Dermis blood vessel endothelial cell (primary cell): ENCODE measurements at places on chromosomes 11 and 22. TPM values are rescaled to one million over a fixed set of nuclear protein-coding genes. Genes with fewer than 3 reads are reported as not detected.

- DNase-seq: no peak
These were observed 3.5 kb downstream of the SBF1 start for GRCh38 chr22:50471197-50471847.

DNA sequence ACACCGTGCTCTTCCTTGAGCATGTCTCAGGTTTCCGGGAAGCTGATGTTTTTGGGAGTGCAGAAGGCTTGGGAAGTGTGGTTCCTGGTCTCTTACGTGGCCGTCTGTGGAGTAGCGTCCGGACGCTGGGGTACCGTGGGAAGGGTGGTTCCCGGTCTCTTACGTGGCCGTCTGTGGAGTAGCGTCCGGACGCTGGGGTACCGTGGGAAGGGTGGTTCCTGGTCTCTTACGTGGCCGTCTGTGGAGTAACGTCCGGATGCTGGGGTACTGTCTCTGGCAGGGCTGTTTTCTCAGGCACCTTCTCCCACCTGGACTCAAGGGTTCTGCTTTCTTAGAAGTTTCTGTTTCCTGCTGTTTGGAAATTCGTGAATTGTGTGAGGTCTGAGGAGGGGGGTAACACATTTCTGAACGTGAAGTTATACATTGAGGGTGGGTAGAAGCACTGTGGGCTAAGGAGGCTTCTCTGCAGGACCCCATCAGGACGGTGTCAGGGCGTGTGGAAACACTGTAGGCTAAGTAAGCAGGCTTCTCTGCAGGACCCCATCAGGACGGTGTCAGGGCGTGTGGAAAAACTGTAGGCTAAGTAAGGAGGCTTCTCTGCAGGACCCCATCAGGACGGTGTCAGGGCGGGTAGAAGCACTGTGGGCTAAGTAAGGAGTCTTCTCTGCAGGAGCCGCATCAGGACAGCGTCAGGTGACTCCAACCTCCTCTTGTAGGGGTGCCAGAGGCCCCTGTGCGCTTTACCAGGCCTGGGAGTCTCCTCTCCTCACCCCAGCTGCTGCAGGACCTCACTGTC is 5.3 kb upstream of the IFITM3 start:
- DNase-seq: no peak

Gene BRSK2
- 0.23 and 0.51 TPM in 2 replicates for total RNA-seq

GRCh38 chr11:105718641-105719040 is 108.8 kb downstream of the GRIA4 start:
- DNase-seq: no peak

GRCh38 chr11:109507836-109508561 is 86.0 kb downstream of the C11orf87 start:
- no peak for DNase-seq

- DNase-seq: no peak
These were observed 91.5 kb downstream of the CACNA1I start for GRCh38 chr22:39661842-39662685.

DNA sequence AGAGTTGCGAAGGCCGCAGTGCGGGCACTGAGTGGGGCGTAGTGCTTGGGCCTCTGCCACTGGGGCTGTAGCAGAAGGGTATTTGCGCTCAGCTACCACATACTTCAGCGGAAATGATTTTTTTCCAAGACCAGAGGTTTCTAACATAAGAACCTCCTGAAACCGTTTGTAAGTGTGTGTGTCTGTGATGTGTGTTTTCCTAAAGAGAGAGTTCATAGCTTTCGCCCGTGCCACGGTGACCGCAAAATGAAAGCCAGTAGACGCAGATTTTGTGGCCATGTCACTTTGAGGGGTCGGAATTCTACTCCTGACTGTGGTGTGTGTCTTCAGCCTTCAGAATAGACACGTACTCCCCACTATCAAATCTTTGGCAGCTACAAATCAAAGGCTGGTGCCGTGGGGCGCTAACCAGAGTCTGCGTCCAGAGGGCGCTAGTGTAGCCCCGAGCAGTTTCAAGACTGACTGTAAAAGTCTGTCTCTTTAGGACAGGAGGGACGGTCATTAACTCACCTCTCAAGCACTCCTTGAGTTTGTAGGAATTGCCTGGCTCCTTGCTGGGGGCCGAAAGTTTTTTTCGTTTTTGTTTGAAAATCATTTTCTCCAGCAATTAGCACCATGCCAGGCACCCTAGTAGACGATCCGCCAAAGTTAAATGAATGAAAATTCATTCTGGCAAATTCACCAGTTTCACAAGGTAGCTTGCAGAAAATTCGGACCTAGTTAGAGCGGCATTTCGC is 2.5 kb upstream of the CALCA start:
- peak; percentile 63 for DNase-seq

DNA sequence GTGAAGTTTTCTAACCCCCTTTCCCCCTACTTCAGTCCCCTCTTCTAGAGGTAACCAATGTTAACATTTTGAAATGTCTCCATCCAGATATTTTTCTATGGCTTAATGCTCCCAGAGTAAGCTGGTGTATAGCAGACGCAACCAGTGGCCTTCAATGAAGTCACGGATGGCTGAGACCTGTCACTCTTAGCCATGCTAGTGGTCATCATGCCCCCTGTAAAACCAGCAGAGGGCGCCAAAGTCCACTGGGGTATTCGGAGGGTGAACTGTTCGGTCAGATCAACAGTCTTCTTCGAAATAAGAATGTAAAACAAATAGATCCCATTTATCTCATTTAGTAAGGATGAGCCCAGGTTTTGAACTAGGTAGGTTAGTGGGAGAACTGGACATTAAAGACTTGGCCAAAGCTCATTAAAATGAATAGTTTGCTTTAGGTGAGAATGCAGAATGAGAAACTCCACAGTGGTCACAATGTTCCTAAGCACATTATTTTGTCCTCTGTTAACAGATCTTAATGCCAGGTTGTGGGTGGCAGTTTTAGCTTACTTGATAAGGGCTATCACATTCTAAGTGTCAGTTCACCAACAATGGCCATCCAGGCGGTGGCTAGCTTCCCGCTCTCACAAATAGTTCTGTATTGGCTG is 8.6 kb upstream of the MMP8 start:
- DNase-seq: peak; percentile 92

Gene ANO9
- total RNA-seq: 0.42 and 10.7 TPM in 2 replicates

GRCh38 chr11:16969010-16969999 is 44.9 kb downstream of the PLEKHA7 start:
- DNase-seq: no peak

- DNase-seq: no peak
These were observed 58.9 kb downstream of the SHANK2 start for GRCh38 chr11:71193431-71193830.

DNA sequence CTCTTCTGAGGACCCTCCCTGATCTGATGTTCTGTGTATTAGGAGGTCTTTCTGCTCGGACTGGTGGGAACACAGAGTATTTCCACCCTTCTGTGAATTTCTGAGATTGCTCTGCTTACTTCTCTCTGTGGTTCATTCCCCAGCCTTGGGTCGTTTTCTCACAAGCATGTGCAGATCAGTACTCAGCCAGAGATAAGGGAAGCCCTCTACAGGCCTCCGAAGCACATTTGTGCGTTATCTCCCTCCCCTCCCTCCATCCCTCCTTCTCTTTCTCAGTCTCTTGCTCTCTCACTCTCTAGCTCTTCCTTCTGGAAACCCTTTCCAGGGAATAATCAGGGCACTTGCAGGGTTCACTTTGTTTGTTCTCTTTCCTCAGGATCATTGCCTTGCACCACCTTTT is 35.2 kb upstream of the TUB start:
- no peak for DNase-seq

Gene APOA5
- not detected in 2 replicates for total RNA-seq

Gene FGF3
- not detected in 2 replicates for total RNA-seq

DNA sequence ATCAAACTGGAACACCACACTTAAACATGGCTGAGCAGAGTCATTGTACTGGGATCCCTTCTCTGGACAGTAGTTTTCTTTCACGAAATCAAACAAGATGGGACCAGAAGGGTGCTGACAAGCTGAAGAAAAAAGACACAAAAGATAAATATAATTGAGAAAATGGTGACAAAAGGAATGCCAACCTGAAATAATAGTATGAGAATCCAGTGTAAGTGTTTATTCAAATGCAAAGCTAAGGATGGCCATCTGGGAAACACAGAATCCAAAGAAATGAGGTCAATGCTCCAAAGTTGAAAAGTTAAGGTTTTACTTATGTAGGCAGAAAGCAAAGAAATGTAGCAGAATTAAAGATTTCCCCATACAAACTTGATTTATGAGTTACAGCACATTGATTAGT is 5.3 kb upstream of the OR52E5 start:
- DNase-seq: no peak

GRCh38 chr11:118180300-118180703 is 3.9 kb upstream of the SCN2B start:
- no peak for DNase-seq

Gene ACTN3
- under 0.01 and 0.14 TPM in 2 replicates for total RNA-seq

DNA sequence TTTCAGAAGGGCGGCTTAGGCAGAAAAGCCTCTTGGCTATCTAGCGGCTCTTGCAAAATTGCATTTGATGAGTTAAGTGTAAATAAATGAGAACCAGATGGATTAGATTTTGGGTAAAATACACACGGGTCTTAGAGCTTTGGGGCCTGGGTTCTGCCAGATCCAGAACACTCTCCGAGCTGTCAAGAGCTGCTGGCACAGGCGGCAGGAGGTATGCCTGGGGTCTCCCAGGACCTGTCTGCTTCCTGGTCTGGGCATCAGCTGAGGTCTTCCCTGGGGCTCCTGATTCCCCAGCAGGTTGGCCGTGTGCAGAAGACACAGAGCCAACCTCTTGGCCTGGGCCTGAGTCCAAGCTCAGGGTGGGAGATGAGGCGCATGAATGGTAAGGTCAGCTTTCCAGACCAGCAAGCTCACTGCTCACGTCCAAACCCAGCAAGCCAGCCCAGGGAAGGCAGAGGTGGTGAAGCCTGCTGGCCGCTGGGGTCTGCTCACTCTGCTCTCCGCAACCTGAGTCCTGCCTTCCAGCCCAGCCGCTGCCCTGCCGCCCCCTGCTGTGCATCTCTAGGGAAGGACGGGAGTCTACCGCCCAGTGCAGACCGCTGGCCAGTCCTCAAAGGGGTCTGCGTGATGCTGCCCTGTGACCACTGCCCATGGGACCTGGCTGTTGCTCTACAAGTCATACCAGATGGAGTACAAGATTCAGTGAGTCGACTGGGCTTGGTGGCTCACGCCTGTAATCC is 44.9 kb downstream of the SCUBE1 start:
- no peak for DNase-seq

DNA sequence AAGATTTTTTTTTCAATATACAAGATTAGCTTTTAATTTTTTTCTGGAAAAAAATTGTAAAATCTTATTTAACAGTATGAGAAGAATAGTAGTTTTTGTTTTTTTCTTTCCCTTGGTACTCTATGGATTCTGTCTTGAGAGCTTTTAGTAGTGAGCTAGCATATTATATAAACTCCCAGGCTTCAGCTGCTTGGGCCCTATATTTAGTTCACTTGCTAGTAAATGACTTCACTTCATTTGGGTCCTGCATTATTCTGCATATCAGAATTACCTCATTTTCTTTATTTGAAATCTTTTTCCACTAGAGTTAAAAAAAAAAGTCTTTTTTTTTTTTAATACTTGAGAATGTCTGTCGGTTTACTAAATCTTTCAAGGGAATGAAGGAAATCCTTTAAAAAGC is 33.1 kb downstream of the HIPK3 start:
- no peak for DNase-seq

DNA sequence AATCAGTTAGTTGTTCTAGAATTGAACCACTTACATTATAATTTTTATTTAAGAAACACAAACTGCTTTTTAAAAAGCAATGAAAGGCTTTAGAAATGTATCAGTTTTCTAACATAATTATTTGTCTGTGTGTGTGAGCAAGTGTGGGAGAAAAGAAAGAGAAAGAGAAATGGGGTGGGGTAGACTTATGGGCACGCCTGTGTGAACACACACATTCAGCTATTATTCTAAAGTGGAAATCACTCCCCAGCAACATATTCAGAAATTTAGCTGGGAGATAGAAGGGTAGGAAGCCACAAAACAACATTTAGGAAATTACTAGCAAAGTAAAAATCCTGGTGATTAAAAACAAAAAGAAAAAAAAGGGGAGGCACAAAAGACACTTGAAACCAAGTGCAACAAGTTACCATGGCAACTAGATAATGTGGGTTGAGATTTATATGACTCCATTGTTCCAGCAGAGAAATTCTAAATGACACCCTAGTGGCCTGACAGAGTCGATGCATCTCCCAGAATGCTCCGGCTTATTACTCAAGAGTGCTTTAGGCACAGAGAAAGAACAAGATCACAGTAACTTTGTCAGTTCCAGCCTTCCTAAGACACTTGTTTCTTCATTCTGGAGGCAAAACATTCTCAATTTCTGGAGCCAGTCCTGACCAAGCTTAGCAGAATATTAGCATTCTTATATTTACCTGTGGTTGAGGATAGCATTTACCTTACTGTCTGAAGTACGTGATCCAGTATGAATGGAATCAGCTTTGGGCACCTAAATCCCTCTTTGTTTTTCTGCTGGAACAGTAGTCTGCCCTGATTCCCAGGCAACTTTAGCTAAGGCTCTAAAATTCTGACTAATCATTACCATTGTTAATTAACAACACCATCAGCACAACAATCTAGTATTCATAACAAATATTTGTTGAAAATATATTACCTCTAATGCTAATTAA is 444.4 kb downstream of the DLG2 start:
- DNase-seq: no peak

- no peak for DNase-seq
These were observed 550.0 kb downstream of the MN1 start for GRCh38 chr22:27251563-27251962.

- DNase-seq: no peak
These were observed 20.0 kb downstream of the APLP2 start for GRCh38 chr11:130089674-130090073.

DNA sequence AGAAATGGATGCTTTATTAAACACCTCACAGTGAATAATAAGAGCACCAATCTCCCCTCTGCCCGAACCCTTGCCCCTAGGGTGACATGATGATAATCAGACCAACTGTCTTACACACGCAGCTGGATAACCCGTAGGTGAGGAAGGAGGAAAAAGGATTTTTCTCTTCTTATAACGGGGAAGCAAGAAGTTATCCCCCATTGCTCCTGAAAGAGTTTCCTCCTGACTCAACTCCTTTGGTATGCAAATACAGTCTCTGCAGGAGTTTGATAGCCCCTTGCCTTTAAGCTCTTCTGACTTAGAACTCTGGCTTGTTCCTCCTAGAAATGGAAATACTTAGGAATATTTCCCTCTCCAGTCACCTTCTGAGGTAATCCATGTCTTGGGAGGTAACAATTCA is 455.8 kb downstream of the TMEM135 start:
- no peak for DNase-seq

DNA sequence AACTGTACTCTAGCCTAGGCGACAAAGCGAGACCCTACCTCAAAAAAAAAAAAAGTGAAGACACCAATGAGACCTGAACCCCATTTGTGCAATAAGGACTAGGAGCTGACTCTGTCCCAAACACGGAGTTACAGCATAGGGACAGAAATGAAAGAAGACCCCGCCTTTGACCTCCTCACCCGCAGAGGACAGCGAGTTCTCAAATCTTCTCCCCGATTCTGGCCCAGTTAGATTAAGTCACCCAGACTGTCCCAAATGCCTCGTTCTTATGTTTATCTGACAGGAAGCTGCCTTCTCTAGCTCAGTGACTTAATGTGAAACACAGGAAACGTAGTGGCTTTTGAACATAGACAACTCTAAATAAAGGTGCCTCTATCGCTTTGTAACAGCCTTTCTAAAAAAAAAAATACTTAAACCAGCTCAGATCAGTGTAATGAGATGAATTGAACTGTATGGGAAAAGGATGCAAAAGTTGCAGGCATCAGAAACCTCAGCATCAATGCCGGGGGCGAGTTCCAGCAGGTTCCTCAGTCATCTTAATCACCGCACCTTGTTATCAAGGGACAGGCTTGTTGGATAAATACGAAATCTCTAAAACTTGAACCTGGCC is 10.6 kb downstream of the MYH9 start:
- DNase-seq: peak; percentile 33
